ENCODE measurements at places on chromosomes 7 and 10.
A peak's percentile ranks its signal among the peaks of the same experiment; 100 is the strongest.

DNA sequence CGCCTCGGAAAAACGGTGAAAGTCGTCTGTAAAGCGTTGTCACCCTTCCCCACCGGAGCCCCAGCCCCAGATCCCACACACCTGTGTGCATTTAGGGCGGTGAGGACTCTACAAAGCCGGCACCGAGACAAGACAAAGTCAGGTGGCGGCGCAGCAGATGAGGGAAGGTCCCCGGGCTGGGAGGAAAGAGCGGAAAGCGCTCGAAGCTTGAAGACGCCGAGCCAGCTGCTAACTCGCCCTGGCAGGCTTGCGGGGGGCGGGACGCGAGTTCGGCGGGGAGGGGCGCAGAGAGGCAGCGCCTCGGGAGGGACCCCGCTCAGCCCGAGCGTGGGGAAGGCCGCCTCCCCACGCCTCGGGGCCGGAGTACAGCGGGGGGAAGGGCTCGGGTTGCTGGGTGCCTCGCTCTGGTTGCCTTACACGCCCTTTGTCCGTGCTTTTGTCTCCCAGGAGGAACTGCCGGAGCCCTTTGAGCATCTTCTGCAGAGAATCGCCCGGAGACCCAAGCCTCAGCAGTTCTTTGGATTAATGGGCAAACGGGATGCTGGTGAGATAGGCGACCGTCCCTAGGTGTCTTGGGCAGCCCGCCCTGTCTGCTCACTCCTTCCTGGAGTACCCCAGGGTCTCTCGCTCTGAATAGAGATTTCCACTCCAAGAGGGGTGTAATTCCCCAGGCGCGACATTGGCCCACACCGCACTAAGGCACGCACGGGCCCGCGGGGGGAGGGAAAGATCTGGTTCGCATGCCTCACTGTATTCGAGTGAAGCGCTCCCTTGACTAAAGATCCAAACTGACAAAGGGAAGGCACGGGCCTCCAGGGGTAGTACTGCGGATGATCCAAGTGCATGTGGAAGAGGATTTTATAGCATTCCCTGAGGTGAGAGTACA is 1.6 kb downstream of the TAC1 start:
- peak; percentile 50 for DNase-seq

- no peak for DNase-seq
These were observed 415.4 kb upstream of the LRRN3 start for GRCh38 chr7:110675383-110676103.

- no peak for DNase-seq
These were observed 386.6 kb downstream of the PARD3 start for GRCh38 chr10:34428501-34428900.

GRCh38 chr10:120732067-120732466 is 119.1 kb upstream of the WDR11 start:
- no peak for DNase-seq

- no peak for DNase-seq
These were observed 66.7 kb upstream of the FGL2 start for GRCh38 chr7:77266291-77266794.

DNA sequence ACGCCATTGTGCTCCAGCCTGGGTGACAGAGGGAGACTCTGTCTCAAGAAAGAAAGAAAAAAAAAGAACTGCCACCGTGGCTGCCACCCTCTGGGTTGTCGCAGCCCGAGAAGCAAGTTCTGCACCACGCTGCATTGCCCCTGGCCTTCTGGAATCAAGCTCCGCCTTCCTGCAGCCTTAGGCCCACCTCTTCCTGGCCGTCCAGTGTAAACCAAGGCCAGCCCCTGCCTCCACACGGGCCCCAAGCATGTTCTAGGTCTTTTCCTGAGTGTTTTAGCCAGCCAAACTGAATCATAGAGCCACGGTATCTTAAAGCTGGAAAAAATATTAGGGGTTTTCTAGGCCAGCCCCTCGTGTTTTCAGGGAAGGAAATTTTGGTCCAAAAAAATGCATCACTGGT is 188.9 kb downstream of the CCDC3 start:
- no peak for DNase-seq

DNA sequence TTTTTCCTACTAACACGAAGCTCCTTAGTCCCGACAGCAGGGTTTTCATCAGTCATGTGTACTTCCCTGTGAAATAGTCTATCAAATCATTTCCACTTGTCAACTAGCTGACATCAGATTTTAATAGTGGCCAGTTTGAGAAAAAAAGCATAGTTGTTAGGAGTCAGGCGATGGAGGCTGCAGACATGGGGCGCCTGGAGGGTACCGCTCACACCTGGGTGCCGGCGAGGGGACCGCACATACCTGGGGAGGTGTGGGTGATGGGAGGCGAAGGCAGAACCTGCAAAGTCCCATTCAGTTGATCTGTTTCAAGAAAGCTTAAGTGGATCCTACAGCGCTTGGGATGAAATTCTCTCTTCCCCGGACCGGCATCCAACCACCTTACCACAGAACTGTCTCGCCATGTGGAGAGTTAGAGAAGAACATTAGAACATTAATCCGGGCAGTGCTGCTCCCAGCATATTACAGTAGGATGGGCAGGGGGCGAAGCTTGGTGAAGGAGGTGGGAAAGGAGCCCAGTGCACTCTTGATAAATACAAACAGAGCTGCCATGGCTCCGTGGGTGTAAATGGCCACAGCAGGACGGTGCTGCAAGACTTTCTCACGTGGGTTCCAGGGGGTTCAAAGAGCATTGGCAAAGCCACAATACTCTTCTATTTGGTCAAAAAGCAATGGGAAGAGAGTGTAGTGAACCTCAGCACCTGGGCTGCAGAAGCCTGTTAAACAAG is 24.2 kb downstream of the ADARB2 start:
- DNase-seq: no peak

DNA sequence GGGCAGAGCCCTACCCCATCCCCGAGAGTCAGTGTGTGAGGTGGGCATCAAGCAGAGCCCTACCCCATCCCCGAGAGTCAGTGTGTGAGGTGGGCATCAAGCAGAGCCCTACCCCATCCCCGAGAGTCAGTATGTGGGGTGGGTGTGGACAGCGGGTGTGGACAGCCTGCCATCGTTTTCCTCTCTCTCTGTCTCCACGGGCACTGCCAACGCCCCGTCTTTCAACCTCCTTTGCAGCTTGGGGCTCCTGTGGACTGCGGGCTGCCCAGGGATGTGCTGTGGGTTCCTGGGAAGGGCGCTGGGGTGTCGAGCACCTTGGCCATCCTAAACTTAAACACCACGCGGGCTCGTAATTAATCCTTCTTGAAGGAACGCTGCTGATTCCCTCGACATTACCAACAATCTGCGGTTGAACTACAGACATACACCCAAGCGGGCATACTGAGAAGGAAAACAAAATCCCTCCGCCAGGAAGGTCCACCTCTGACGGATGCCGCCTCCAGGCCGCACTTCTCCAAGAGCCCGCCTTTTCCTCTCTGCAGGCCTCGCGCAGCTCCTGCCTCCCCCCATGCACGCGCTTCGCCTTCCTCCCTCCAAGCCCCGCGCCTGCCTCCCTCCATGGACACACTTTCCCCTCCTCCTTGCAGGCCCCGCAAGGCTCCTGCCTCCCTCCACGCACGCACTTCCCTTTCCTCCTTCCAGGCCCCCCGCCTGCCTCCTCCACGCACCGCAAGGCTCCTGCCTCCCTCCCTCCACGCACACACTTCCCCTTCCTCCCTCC is 65.1 kb downstream of the ADARB2 start:
- DNase-seq: no peak

DNA sequence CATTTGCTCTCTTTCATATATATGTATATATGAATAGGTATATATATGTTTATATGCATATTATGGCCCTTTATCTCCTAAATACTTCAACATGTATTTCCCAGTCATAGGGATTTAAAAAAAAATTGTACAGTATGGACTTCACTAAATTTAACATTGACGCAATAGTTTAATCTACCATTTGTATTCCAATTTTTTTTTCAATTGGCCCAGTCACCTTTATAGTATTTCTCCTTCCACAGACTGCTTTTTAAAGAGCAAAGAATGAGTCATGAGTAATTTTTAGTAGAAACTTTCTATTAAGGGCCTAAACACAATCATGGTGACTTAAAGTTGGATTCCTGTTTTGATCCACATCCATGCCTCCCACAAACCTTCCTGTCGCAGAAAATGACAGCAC is 20.5 kb downstream of the CCSER2 start:
- no peak for DNase-seq

- DNase-seq: no peak
These were observed 66.8 kb upstream of the TARP start for GRCh38 chr7:38339953-38340819.

- no peak for DNase-seq
These were observed 3.8 kb downstream of the SPRN start for GRCh38 chr10:133420579-133420978.
